Fibroblast of skin of back (primary cell): ENCODE measurements at places on chromosomes 5 and 9.

- no peak for DNase-seq
Measured at GRCh38 chr9:93904649-93905472, 50.3 kb downstream of the BARX1 start.

GRCh38 chr5:15001517-15001916 is 129.9 kb upstream of the ANKH start:
- no peak for DNase-seq

DNA sequence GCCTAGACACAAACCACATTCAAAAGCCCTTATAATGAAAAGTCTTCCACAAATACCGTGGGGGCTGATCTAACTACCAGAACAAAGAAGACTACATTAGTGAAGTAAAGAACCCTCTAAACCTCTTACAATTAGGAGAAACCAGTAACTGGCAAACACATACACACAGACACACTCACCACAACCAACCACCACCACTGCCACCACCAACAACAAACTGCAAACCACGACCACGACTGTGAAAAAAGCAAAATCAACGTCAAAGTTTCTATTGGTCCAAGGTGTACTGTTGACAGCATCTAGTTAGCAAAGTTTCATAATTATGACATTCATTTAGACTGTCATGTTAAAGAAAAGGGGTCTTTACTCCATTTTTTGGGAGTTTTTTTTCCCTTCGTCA is 2.7 kb downstream of the CDO1 start:
- no peak for DNase-seq

DNA sequence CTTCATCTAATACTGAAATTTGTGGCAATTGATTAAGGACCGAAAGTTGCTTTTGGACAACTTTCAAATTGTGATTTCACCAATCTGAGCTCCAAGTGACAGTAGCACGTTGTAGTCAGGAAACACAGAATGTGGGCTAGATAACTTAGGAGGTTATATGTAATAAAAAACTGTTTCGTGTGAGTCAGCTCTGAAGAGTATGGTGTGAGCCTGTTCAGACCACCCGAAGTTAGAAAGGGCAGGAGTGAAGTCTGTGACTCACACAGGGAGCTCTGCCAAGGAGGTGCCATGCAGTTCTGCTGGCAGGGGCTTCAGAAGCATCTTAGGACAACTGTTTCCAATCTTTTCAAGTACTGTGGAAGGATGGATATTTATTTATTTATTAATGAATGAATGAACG is 16.4 kb upstream of the ZBTB34 start:
- DNase-seq, result peak; percentile 81

- DNase-seq, result no peak
Measured at GRCh38 chr5:56229111-56229510, 4.0 kb downstream of the ANKRD55 start.

DNA sequence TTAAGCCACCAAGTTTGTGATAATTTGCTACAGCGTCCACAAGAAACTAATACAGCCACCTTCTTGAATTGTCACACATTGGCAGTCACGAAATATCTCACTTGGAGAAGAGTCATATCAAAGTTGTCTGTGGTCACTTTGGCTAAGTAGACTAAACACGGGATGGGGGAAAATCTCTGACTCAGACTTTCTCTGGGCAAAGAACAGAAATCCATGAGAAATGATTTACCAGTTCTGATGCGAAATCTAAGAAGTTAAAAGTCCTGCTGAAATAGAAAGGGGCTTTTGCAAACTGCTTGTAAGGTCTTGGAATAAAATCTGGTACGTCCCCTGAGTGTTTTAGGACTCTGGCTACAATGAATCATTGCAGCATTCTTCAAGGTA is 158.4 kb downstream of the COL23A1 start:
- DNase-seq, result peak; percentile 19
